Right cardiac atrium (tissue), 5 donors: ENCODE measurements at places on chromosomes 11 and 22. TPM values are rescaled to one million over a fixed set of nuclear protein-coding genes. Genes with fewer than 3 reads are reported as not detected.

Gene VSIG10L2
- polyA plus RNA-seq: 0.29 TPM

Gene UVRAG
- polyA plus RNA-seq: 5.5 TPM

Gene POLD4
- polyA plus RNA-seq: 124 TPM

Gene IRAG1
- 5.3 TPM for polyA plus RNA-seq

Gene CARNS1
- polyA plus RNA-seq: 5.2 TPM

Gene MIAT
- polyA plus RNA-seq: 0.45 TPM

Gene RCOR2
- 3.2 TPM for polyA plus RNA-seq

Gene TMEM9B
- 56.8 TPM for polyA plus RNA-seq

Gene OR6T1
- polyA plus RNA-seq: not detected

Gene UPK3A
- polyA plus RNA-seq: not detected

Gene THYN1
- polyA plus RNA-seq: 57.0 TPM

Gene SEC14L2
- polyA plus RNA-seq: 1.6 TPM

Gene BACE1-AS
- 6.6 TPM for polyA plus RNA-seq

Gene C11orf87
- polyA plus RNA-seq: 0.02 TPM

Gene GRM5
- 0.02 TPM for polyA plus RNA-seq

Gene PKDREJ
- 0.07 TPM for polyA plus RNA-seq

Gene UBE2L3
- 63.6 TPM for polyA plus RNA-seq

Gene C11orf65
- polyA plus RNA-seq: 0.54 TPM

Gene BSX
- not detected for polyA plus RNA-seq

Gene C11orf91
- not detected for polyA plus RNA-seq

Gene OR4A16
- polyA plus RNA-seq: not detected

Gene HEPHL1
- polyA plus RNA-seq: not detected

Gene NAALAD2
- polyA plus RNA-seq: 2.0 TPM

Gene CEP57
- 12.1 TPM for polyA plus RNA-seq

Gene GLYATL2
- polyA plus RNA-seq: 0.16 TPM

Gene CASP1
- 6.6 TPM for polyA plus RNA-seq

Gene FAM83F
- 3.6 TPM for polyA plus RNA-seq

Gene NXPE1
- not detected for polyA plus RNA-seq
